HuH-7 (cell line): ENCODE measurements at places on chromosomes 11 and 22.

DNA sequence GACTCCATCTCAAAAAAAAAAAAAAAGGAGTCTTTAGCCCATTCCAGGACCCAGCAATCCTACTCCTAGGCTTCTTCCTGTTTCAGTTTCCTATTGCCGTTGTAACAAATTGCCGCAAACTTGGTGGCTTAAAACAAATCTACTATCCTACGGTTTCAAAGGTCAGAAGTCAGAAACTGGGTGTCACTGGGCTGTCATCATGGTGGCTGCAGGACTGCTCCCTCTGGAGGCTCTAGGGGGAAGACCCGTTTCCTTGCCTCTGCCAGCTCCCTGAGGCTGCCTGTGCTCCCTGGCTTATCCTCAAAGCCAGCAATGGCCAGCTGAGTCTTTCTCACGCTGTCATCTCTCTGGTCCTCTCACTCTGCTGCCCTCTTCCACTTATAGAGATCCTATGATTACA is 8.7 kb upstream of the DAGLA start:
- peak; percentile 91 for DNase-seq

- DNase-seq: no peak
Observed at GRCh38 chr22:45073064-45073463, 63.3 kb upstream of the PHF21B start.

DNA sequence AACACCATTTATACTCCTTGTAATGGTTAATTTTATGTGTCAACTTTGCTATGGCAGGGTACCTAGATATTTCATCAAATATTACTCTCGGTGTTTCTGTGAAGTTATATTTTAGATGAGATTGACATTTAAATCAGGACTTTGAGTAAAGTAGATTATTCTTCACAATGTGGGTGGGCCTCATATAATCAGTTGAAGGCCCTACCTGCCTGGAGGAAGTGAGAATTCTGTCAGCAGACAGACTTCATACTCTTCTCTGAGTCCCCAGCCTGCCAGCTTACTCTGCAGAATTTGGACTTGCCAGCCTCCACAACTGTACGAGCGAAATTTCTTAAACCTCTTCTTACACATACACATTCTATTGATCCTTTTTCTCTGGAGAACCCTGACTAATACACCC is 49.3 kb upstream of the SYT9 start:
- no peak for DNase-seq

DNA sequence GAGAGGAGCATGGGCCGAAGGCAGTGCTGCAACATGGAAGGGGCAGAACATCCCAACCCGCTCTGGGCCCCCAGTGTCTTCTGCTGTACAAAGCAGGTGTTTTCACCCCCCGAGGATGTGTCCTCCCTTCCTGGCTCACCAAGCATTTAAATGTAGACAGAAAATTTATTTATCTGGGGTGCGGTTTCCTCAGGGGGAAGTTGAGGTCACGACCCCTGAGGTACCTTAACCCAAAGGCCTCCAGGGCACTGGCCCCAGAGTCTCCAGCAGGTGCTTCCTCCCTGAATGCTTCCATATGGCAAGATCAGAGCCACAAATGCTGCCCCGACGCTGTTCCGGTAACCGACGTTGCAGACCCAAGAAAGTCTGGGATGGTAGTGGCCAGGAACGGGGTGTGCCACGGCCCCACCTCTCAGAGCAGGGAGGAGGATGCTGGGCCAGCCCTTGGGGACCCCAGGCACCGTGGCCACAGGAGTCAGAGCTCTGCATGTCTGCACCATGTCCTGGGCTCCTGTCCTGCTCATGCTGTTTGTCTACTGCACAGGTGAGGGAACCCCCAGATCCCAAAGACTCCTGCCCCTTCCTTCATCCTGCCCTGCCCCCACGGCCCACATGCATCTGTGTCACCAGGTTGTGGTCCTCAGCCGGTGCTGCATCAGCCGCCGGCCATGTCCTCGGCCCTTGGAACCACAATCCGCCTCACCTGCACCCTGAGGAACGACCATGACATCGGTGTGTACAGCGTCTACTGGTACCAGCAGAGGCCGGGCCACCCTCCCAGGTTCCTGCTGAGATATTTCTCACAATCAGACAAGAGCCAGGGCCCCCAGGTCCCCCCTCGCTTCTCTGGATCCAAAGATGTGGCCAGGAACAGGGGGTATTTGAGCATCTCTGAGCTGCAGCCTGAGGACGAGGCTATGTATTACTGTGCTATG is at the start of gene VPREB1:
TSS of gene VPREB1 (plus strand) at position 471 of the 935 bp plus-strand sequence. CDS start at position 499, 28 bp downstream.
- no peak for DNase-seq

- DNase-seq: no peak
Observed at GRCh38 chr11:34302046-34302921, 55.5 kb downstream of the ABTB2 start.

DNA sequence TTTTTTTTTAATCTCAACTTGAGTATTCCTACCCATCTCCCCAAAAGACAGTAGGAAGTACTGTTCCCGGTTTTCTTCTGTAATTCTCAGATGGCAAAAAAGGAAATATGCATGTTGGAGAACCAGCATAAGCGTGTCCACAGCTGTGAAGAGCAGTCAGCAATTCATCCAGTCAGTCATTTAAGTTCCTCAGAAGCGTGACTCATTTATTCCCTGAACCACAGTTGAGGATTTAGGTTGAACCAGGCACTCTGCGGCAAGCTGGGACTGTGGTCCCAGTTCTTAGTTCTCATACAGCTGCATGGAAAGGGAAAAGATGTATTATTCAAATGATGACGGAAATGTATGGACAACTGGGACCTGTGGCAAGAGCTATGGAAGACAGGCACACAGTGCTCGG is 61.0 kb upstream of the MYO18B start:
- no peak for DNase-seq

- DNase-seq: no peak
Observed at GRCh38 chr11:104934594-104934993, 33.8 kb downstream of the CASP4 start.

GRCh38 chr11:7448201-7448600 is 37.1 kb upstream of the OLFML1 start:
- DNase-seq: no peak

- DNase-seq: no peak
Observed at GRCh38 chr11:134580610-134580975, 168.6 kb upstream of the B3GAT1 start.

GRCh38 chr11:2304506-2305139 is 2.8 kb downstream of the TSPAN32 start:
- DNase-seq: no peak

- DNase-seq: no peak
Observed at GRCh38 chr11:111846636-111847035, 24.7 kb downstream of the ALG9 start.

DNA sequence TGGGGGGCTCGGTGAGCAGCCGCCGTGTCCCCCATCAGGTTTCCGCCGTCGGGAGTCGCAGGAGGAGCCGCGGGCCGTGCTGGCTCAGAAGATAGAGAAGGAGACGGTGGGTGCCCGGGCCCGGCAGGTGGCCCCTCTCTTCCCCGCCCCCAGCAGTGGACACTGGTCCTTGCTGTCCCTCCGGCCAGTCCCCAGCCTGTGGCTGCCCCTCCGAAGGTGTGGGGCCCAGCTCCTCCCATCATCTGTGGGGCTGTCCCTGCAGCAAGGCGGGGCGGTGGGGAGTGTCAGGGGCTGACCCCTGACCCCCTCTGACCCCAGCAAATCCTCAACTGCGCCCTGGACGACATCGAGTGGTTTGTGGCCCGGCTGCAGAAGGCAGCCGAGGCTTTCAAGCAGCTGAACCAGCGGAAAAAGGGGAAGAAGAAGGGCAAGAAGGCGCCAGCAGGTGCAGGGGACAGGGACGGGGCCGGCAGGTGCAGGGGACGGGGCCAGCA is 15.3 kb downstream of the EPS8L2 start:
- no peak for DNase-seq

DNA sequence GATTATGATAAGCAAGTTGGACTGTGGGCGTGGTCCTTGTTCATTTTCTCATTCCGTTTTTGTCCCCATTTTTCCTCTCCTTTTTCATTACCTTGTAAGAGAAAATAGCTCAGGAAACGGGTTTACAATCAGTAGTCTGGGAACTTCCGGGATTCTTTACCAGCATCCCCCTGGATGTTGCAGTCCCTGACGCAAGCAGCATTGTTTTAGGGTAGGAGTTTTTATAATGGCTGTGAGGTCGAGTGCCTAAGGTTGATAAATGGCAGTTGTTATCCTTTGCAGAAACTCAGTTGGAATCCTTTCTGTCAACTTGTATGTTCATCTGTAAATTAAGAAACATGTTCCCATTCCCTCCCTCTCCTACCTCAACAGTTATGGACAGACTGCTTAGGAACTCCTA is 68.3 kb downstream of the ARHGEF12 start:
- DNase-seq: peak; percentile 8
